ENCODE measurements at places on chromosomes 3 and 15.

DNA sequence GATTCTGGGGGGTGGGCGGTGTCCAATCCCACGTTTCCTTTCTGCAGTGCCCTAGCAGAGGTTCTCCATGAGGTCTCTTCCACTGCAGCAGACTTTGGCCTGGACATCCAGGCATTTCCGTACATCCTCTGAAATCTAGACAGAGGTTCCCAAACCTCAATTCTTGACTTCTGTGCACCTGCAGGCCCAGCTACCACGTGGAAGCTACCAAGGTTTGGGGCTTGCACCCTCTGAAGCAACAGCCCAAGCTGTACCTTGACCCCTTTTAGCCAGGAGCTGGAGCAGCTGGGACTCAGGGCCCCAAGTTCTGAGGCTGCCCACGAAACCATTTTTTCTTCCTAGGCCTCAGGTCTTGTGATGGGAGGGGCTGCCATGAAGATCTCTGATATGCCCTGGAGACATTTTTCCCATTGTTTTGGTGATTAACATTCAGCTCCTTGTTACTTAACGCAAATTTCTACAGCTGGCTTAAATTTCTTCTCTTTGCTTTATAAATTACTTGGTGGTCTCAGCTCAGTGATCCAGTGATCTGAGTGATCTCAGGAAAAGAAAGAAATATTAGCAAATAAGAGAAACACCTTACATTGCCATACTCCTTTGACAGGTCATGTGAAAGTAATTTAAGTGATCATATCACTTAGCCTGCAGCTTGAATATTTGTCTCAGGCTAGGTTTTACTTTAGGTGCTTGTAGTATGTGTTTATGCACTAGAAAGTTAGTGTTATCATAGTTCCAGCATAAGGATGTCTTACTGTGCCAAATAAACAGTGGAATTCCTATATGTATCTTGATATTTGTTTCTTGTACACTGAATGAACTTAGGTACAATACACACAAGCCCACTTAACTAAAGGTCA lies 3.0 kb downstream of the SNAP23 start:
- no peak for DNase-seq

- no peak for DNase-seq
Observed at GRCh38 chr3:123085293-123085931, 18.6 kb downstream of the PDIA5 start.

GRCh38 chr15:65583701-65584100 lies 27.2 kb downstream of the INTS14 start:
- DNase-seq: no peak

GRCh38 chr3:46468753-46469600 lies 4.3 kb upstream of the LTF start:
- no peak for DNase-seq

- peak; percentile 43 for DNase-seq
Observed at GRCh38 chr3:98343647-98344507, 9.8 kb upstream of the OR5K4 start.
